ENCODE measurements at places on chromosomes 2 and 18.

- no peak for DNase-seq
Observed at GRCh38 chr2:188983427-188984064, 9.4 kb downstream of the COL3A1 start.

- no peak for DNase-seq
Observed at GRCh38 chr2:64770137-64770780, 116.5 kb upstream of the SERTAD2 start.

DNA sequence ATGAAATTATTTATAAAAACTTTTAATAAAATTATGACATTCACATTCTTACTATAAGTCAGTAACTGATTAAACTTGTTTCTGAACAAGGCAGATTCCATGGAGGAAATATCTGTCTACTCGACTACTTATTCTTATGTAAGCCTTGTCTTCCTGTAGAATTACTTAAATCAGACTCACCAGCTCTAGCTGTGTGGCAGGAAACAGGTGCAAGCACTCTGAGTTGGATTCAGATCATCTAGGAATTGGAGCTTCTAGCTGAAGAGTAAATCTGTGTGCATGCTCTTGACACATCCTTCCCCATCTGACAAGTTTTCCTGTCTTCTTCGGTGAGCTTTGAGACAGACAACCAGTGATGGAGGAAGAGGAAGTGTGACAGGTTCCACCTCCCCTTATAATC lies 284.7 kb downstream of the TRIB2 start:
- no peak for DNase-seq

DNA sequence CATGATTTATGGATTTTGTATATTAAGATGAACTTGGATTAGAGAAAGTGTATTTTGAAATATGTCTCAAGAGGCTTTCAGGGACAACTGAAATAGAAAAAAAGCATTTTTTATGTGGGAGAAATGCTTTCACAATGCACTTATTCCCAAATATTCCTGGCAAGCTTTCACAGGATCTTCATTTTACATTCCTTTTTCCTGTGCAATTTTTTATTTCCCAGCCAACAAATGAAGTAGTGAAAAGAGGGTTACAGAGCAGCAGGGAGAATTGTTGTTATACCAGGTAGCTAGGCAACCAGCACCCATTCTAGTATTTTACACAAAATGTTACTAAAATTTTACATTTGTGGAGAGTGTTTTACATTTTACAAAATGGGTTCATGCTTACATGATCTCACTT lies 167.0 kb upstream of the RPRM start:
- no peak for DNase-seq

- DNase-seq = no peak
Observed at GRCh38 chr18:13376841-13377351, 158.3 kb downstream of the LDLRAD4 start.

DNA sequence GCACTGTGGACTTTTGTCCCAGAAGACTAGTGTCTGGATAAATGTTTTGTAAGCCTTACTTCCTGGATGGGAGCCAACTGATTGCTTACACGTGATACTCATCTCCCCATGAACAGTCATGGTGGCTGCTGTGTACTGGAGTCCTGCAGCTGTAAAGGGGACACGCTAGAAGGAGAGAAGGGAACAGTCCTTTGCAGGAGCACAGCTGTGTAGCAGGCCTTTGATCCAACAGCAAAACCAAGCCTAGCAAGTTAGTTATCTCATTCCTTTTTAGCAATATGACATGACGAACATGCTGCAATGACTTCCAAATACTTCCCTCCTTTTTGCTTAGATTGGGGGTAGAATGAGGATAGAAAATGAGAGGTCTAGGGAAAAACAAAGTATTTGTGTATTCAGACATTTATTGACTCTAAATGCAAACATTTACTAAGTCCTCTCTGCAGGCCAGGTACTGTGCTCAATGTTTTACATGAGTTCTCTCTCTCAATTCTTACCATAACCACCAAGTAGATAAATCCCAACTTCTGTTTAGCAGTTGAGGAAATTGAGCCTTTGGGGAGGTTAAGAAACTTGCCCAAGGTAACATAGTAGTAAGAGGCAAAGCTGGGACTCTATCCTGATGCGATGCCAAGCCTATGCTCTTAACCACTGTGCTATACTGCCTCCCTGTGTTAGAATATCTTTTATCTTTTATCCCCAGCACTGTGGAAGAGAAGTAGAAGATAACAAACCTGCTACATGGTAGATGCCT lies 55.4 kb upstream of the CD28 start:
- DNase-seq = no peak

DNA sequence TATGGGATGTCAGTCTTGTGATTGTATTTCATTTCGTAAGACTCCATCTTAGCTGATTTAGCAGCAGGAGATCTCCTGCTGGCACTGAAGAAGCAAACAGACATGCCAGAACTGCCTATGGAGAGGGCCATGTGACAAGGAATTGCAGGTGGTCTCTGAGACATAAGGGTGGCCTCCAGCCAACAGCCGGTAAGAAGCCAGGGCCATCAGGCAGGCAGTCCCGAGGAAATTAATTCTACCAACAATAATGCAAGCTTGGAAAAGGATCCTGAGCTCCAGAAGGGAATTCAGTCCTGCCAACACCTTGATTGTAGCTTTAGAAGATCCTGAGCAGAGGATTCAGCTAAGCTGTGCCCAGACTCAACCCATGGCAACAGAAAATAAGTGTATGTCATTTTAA lies 87.1 kb upstream of the DNAJC10 start:
- DNase-seq = no peak

- no peak for DNase-seq
Observed at GRCh38 chr2:235960011-235960715, 208.0 kb downstream of the GBX2 start.
